ENCODE measurements at places on chromosomes 5 and 9.

- no peak for DNase-seq
These were observed 145.3 kb upstream of the SH3GL2 start for GRCh38 chr9:17433526-17433925.

DNA sequence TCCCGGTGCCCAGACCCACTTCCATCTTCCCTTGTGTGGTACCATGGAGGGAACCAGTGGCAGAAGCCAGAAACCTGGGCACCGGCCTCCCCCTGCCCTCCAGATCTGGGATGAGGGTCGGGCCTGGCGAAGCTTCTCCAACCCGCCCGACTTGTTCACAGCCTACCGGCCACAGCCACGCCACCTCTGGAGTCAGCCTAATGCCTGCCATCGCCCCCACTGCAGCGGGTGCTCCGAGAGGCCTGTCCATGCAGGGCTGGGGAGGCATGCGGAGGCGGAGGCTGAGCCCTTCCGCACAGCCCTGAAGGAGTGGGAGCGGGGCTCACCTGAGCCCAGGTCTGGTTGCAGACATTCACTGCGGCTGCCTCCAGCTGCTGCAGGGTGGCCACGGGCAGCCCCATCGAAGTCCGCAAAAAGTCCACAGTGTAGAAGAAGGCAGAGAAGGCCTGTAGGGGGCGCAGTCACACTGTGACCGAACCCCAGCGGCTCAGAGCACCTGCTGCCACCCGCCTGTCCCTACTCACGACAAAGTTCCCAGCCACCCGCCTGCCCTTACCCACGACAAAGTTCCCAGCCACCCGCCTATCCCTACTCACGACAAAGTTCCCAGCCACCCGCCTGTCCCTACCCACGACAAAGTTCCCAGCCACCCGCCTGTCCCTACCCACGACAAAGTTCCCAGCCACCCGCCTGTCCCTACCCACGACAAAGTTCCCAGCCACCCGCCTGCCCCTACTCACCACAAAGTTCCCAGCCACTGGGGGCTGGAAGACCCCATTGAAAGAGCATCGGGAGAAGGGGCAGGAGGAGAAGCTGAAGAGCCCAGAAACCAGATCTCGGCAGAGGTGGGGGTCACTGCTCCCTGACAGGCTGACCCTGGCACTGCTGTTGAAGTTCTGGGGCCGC, 3.8 kb upstream of the NPDC1 start:
- peak; percentile 64 for DNase-seq

- DNase-seq, result no peak
These were observed 4.1 kb downstream of the SLC1A1 start for GRCh38 chr9:4494332-4494731.

DNA sequence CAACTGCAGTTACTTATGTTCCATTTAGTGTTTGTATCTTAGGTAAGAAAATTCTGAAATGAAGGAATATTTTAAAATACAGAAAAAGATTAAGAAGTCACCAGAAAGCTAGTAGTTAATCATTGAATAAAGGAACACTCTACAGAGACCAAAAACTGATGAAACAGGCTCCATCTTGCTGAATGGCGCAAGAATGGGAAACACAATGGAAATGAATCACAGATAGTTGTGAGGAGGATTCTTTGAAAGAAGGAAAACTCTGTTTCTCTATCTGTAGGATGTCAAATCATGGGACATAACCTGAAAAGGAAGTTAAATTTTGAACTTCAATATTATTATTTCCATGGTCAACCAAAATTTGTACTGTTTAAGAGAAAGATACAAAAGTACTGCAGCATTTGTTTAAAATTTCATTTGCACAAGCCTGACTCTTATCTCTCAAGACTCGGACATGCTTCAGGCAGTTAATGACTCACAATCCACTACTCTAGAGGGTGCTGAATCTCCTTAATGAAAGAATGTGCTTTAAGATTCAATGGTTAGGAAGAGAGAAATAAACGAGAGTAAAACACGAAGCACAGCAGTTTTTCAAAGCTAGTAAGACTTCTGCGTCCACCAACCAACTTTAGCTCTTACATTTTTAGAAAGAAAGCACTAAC, 1064.4 kb upstream of the DMAC1 start:
- no peak for DNase-seq

DNA sequence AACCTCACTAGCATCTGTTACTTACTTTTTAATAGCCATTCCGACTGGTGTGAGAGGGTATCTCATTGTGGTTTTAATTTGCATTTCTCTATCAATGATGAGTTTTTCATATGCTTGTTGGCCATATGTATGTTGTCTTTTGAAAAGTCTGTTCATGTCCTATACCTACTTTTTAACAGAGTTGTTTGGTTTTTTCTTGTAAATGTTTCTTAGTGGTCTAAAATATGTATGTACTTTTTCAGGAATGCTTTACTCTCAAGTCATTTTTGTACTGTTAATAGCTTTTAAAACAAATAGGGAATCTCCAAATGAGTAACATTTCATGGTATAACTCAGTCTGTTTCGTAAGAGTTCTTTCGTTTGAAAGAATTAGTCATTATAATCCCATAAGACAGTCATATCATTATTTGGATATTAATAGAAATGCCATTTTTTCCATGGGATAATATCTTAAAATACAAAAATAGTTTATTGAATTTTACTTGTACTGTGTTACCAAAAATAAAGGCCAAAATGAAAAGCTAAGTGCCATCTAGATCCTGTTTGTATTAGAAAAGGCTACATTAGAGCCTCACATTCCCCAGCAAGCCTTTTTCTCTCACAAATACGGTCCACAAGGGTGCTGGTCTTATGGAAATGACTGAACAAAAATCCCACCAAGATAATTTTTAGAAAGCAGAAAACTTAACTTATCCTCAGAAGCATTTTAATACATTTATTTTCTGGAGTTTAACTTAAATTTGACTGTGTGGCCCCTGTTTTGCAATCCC, 247.7 kb downstream of the PJA2 start:
- no peak for DNase-seq

DNA sequence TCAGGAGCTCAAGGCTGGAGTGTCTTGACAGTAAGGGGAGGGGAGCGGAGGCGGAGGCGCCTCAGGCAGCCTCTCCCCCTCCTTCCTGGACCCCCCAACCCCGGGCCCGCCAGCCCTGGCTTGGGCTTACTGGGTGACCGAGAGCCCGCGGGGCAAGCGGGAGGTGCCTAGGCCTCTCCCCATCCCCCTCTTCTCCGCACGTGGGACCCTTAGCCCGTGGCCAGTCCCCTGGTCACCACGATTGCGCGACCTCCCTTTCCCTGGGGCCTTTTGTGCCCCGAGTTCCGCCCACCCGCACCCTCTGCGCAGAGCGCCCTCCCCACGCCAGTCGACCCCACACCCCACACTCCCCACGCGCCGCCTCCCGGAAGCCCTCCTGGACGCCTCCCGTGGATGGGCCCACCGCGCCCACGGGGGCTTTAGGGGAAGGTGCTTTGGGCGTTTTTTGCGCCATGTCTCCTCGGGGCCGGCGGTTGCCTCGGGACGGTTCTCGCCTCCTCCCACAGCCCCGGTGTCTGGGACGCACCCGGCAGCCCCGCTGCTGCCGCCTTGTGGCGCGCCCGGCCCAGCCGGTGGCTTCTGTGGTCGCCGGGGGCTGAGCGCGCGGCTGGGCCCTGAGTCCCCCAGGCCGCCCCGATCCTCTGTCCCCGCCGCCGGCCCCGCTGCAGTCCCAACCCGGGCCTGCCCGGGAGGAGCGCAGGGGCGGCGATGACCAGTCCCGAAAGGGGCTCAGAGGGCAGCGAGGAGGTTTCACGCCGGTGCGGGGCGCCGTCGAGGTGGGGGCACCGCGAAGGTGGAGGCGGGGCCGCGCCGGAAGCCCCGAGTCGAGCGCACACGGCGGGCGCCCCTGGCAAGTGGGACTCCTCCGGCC, 3.2 kb downstream of the TOR4A start:
- DNase-seq, result no peak

GRCh38 chr5:125215593-125215992, 469.2 kb upstream of the ZNF608 start:
- no peak for DNase-seq

DNA sequence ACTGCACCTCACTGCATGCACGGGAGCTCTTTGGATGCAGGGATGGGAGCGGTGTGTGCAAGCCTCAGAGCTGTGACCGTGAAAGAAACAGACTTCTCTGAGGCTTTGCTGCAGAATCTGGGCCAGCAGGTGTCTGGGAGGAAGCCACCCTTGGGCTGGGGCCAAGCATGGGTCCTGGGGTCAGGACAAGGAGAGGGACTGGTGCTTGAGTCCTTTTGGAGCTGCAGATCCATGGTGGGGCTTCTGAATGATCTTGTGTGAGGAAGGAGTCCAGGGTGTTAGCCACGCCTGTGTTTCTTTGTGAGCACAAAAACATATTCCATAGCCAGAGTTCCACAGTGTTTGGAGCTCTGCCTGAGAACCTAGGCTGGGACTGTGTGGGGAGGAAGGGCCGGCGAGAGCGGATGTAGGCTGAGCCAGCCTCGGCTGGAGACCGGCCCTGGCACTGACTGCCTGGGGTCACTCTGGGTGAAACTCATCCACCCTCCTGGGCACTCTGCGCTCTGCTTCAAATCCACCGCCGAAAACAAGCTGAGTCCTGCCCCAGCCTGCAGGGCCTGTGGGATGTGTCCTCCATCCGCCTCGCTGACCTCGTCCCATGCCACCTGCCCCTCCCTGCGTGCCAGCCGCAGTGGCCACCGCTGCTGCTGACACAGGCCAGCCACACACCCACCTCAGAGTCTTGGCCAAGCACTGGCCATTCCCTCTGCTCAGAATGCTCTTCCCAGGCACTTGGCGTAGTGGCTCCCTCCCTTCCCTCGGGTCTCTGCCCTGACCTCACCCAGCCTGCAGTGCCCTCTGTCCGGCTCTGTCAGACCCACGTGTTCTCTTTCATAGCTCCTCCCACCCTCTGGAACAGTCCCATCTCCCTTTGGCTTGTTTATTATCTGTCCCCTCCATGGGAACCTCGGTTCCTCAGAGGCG, 26.7 kb downstream of the ERGIC1 start:
- no peak for DNase-seq

- DNase-seq, result no peak
These were observed 310.3 kb downstream of the SLIT3 start for GRCh38 chr5:168990679-168991078.

GRCh38 chr9:105859428-105860091, 165.2 kb downstream of the TMEM38B start:
- no peak for DNase-seq

- no peak for DNase-seq
These were observed 338.9 kb downstream of the CDH12 start for GRCh38 chr5:22514231-22514630.

GRCh38 chr5:102865171-102865509, 110.0 kb downstream of the PAM start:
- no peak for DNase-seq

DNA sequence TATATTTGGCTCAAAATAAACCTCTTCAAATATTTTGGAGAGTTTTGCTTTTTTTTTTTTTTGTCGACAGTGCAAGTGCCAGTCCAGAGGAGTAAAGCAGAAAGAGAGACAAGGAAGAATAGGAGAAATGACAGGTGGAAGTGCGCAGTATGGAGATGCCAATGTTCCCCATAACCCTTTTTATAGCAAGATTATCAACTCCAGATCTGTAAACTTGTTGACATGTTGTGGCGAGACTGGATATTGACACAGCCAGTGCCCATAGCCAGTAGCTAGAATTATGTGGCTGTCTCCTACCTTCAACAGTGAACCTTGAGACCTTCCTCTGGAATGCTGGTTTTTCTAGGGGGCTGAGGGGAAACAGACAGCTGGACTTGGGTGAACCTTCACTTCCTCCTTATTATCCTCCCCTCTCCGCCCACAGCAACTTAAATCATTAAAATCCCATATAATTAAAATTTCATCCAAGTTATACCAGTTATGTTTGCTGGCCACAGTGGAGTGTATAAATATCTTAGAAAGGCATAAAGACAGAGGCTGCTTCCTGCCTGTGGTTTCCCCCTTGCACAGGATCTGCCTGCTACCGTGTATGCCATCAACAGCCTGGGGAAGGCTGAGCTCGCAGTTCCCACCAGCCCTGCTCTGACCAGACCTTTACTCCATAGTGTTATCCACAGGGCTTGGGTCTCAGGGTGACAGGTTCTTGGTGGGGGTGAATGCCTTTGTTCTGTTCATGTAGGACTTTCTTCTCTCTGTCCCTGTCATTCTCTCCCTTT, 112.3 kb upstream of the ANKH start:
- peak; percentile 33 for DNase-seq

DNA sequence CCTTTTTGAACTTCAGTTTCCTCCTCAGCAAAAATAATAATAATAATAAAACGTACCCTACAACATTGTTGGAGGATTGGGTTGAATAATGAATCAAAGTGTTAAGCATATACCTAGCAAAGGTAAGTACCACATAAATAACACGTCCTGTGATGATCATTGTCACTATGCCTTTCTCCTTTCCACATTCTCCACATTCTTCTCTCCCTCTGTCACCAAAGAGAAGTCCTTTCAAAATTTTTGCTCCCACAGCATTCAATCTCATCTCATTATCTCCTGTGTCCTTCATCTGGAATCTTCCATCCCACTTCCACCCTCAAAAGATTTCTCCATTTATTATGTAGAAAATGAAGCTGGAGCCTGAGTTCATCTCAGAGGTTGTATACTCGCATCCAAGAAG, 7.2 kb upstream of the ALDOB start:
- no peak for DNase-seq

DNA sequence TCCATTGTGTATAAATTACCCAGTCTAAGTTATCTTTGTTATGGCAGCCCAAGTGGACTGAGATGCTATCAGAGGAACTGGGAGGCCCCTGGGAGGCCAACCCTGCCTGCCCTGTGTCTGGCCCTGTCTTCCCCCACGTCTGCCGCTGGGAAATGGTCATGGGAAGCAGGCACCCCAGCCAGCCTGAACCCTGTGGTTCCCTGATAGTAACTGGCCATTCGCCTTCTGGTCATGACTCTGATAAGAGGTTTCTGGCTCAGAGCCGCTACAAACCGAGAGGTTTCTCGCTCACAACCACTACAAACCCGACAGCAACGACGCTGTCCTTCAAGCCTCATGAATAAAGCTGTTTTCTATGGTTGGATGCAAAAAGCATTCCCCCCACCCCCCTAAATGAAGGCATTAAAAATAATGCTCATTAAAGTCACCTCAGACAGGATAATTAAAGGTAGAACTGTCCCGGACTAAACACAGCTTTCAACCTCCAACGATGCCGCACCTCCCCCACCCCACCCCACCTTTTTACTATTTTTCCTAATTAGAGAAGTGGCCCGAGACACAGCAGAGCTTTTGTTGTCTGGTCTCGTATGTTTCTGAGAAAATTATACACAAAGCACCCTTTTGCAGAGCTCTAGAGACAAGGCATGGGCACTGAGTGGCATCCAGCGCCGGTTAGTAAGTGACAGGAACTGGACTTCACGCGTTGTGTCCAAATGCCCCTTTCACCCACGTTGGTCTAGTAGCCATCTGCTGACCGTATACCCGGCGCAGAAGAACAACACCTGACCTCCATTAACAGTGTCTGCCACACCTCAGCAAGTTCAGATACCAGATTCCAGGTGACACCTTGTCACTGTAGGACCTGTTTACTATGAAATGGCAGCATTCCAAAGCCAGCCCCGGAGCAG, 140.8 kb downstream of the COL23A1 start:
- no peak for DNase-seq

- DNase-seq, result no peak
These were observed 105.6 kb downstream of the PLCXD3 start for GRCh38 chr5:41404757-41405156.
